Colonic mucosa (tissue), 4 donors: ENCODE measurements at places on chromosomes 11 and 22. TPM values are rescaled to one million over a fixed set of nuclear protein-coding genes. Genes with fewer than 3 reads are reported as not detected.

DNA sequence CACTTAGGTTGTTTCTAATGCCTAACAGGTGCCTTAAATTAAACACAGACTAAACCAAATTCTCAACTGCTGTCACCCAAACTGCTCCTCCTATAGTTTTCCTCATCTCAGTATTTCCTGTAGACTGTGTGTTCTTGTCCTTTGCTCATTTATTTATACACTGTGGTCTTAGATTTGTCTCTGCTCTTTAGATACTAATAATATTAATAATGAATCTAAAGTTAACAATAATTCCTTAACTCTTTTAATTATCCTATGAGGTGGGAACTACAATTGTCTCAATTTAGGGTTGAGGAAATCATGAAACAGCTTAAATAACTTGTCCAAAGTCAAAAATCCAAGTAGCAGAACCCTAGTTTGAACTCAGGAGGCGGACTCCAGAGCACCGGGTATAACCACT lies 43.9 kb upstream of the YPEL1 start:
- DNase-seq, result no peak

- DNase-seq, result no peak
Measured at GRCh38 chr22:39543095-39543494, 10.5 kb upstream of the RPS19BP1 start.

- no peak for DNase-seq
Measured at GRCh38 chr11:66367561-66368312, 3.8 kb downstream of the SLC29A2 start.

DNA sequence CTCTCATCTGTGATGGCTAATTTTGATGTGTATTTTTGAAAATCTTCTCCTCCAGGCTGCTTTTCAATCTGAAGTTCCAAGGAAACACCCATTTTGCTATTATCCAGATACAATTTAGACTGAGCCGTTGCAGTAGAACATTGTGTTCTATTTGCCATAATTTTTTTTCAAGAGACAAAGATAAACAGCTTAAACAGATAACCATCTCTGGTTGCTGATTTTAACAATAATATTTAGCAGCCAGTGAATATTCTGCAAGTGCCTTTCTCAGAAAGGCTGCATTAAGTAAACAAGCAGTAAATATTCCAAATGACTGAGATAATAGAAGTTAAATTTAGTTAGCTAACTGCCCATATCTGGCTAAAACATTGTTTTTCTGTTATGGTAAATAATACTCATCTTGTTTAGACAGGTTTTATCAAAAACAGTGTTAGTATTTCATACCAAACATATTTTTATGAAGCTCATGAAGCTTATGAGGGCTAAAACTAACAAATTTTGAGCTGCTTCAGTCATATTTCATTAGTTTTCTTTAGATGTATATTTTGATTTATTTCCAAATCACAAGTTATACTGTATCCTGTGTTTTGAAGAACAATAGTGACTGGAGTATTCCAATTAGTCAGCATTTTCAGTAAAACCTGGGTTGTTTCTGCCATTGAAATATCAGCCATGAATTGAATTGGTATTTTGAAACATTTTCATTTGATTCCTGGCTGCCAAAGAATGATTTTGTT lies 206.7 kb downstream of the SBF2 start:
- no peak for DNase-seq

DNA sequence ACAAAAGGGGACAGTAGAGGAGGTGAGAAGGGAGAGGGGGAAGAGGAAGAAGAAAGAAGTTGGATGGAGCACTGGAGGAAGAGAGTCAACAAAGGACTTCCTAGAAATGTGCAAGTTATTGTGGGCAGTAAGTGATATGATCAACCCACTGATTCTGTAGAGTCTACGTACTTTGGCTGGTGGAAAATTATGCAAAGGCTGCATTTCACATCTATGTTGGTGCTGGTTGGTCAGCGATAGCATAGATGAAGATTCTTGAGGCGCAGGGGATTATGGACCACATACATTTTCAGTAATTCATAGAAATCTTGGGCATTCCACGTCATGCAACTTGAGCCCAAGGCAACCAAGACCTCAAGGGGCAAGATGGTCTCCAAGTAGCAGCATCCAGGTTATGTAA lies 12.6 kb upstream of the BIRC3 start:
- no peak for DNase-seq

DNA sequence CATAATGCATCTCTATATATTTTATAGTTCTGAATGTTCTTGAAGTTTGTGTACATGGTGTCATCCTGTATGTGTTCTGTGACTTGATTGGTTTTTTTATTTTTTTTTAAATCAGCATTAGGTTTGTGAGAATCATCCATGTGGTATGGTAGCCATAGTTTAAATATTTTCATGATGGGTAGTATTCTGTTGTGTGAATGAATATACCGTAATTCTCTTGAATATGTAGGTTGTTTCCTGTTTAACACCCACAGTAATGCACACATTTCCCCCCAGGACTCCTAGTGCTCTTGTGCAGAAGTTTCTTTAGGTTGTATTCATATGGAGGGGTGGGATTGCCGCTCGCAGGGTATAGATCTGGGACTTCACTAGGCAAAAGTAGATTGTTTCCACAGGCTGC lies 2.0 kb downstream of the PACS1 start:
- peak; percentile 7 for DNase-seq

DNA sequence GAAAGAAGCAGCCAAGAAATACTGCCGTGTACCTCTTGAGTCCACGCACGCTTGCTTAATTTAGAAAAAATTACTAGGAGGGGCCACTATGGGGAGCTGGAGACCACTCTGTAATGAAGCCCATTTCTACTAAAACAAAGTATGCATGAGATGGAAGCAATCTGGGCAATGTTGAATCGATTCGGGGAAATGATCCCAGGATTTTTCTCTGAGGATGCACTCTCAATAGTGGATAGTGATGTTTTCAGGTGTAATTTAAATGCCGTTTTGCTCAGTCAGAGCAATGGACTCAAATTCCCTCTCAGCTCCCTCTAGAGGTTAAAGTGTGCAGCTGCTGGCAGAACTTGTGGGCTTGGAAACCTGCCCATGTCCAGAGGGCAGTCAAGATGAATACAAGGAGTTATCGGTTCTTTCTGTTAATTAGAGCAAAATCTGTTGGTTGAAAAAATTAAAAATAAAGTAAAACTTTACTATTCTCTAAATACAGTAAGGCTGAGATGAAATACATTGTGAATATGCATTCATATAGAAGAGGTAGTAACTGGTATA lies 64.1 kb downstream of the ME3 start:
- peak; percentile 78 for DNase-seq

DNA sequence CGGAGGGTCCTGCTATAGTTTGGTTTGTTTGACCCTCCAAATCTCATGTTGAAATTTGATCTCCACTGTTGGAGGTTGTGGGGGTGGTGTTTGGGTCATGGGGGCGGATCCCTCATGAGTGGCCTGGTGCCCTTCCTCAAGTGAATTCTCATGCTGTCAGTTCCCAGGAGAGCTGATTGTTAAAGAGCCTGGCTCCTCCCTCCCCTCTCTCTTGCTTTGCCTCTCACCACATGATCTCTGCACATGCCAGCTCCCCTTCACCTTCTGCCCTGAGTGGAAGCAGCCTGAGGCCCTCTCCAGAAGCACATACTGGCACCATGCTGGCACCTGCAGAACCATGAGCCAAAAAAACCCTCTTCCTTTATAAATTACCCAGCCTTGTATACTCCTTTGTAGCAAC lies 7.1 kb downstream of the TSPAN18 start:
- no peak for DNase-seq

GRCh38 chr11:68827733-68828132 lies 14.0 kb downstream of the CPT1A start:
- no peak for DNase-seq

GRCh38 chr22:20469110-20469868 lies 26.3 kb downstream of the KLHL22 start:
- no peak for DNase-seq

DNA sequence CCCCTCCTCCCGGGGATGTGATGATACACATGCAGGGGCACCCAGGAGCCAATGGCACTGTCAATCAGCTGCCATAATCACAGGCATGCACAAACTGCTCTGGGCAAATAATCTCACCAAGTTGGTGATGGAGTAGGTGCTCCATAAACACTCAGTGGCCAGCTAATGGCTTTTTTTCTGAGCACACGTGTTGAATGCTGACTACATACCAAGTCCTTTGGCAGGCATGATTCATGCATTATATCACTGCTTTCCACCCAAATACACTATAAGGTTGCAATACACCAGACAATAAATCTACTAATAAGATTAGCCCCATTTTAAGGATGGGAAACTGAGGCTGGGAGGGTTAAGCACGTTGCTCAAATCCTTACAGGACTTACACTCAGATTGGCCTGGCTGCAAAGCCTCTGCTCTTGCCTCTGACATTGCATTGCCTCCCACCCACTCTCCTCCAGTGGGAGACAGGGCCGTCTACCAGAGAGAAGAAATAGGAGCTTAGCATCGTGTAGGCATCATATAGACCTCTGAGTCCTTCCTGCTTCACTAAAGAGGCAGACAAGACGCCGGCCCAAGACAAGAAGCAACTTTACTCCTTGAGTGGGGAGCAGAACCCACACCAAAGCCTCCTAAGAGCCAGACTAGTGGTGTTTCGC lies 32.7 kb upstream of the ACCSL start:
- DNase-seq, result no peak

DNA sequence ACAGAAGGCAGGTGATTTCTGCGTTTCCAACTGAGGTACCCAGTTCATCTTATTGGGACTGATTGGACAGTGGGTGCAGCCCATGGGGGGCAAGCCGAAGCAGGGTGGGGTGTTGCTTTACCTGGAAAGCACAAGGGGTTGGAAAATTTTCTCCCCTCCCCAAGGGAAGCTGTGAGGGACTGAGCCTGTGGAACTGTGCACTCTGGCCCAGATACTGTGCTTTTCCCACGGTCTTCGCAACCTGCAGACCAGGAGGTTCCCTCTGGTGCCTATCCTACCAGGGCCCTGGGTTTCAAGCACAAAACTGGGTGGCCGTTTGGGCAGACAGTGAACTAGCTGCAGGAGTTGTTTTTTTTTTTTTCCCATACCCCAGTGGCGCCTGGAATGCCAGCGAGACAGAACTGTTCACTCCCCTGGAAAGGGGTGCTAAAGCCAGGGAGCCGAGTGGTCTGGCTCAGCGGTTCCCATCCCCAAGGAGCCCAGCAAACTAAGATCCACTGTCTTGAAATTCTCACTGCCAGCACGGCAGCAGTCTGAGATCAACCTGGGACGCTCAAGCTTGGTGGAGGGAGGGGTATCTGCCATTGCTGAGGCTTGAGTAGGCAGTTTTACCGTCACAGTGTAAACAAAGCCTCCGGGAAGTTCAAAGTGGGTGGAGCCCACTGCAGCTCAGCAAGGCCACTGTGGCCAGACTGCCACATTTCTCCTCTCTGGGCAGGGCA lies 97.2 kb downstream of the JRKL start:
- DNase-seq, result peak; percentile 73

GRCh38 chr11:67372321-67372992 lies 941 bp downstream of the CLCF1 start:
- no peak for DNase-seq

DNA sequence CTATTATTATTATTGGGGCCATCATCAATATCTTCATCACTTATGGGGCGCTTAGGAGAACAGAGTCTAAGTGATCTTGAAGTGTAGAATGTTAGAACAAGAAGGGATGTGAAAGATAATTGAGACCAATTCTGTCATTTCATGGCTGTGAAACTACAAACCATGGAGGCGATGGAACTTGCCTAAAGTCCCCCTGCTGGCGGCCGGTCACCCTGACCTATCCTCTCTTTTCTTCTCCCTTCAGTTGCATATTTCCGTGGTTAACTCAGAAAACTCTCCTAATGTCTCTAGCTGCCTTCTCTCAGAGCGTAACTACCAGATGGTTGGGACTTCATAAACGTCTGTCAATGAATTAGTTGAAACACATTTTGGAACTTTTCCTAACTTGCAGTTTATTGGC lies 6.6 kb upstream of the OR4B1 start:
- DNase-seq, result no peak

DNA sequence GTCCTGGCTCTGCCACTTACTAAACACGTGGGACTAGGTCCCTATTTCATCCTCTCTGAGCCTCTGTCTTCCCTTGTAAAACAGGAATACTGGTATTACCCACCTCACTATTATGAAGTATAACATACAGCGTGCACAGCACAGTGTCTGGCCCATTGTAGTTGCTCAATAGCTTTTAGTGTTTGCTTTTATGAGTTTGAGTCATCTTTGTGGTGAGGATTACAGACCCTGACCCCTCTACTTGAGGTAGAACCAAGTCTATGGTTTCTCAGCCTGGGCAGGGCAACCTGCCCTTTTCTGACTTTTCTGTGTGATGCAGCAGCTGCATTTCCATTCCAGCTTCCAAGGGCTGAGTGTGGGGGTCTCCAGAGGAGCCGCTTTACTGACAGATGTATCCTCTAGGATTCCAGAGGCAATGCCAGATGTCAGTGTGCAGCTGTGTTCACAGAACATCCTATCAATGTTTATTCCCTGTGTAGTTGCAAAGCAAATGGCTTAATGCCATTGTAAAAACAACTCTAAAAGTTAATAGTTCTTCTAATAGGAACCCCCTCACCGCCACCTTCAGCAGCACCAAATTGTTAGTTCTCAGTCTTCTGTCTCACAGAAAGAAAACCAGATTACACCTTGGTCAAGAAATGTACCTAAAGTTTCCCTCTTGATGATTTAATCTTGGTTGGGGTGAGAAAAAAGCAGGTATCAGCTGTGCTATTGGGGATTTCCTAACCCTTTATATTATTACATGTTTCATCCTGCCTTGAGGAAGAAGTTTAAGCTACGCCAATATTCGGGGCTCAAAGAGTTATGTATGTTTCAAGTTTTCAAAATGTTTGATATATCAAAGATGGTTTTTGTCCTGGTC lies 16.8 kb downstream of the PRR5L start:
- DNase-seq, result no peak

- DNase-seq, result no peak
Measured at GRCh38 chr11:78149646-78150045, 10.2 kb upstream of the ALG8 start.

DNA sequence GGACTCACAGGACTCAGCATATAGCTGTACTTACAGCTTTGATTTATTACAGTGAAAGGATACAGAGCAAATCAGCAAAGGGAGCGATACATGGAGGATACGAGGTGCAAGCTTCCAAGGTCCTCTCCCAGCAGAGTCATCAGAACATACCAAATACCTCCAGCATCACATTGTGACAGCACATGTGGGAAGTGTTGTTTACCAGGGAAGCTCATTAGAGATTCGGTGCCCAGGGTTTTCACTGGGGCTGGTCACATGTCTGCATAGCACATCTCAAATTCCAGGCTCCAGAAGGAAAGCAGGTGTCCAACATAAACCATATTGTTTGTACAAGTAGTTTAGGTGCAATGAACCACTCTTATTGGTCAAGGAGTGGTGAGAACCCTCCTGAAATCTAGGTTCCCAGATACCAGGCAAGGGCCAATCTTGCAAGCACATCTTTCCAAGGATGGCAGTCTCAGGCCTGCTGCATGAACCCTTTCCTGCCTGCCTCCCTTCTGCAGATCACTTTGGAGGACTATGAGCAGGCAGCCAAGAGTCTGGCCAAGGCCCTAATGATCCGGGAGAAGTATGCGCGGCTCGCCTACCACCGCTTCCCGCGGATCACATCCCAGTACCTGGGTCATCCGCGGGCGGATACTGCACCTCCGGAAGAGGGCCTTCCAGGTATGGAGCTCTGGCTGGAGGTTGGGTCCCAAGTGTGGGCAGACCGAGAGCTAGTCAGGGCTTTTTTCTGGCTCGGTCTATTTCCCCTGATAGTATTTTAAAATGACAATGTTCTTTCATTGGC lies 26.7 kb downstream of the AMPD3 start:
- no peak for DNase-seq

- no peak for DNase-seq
Measured at GRCh38 chr22:41256254-41257253, 15.8 kb upstream of the CHADL start.

GRCh38 chr22:19719050-19719482 lies 4.3 kb upstream of the GP1BB start:
- DNase-seq, result no peak

ENTHD1 gene
- total RNA-seq, result not detected

HSPB2 gene
- 2.2 TPM for total RNA-seq

MIOX gene
- not detected for total RNA-seq
